ENCODE measurements at places on chromosomes 5 and 9.

- DNase-seq: no peak
These were observed 84.8 kb upstream of the FAM169A start for GRCh38 chr5:74950836-74951515.

DNA sequence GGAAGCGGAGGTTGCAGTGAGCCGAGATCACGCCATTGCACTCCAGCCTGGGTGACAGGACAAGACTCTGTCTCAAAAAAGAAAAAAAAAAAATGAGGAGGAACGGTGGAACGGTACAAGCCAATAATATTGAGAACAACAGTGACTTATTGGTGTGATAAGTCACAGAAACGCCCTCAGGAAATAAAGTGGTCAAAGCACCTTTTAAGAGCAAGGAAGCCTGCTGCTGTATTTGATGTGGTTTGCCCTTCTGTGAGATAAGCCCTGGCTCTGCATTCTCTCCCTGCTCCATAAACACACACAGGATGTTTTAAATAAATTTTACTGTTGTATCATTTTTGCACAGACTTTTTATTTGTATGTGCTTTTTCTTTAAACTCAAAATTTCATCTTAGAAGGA, 269.9 kb upstream of the MSX2 start:
- DNase-seq: no peak

DNA sequence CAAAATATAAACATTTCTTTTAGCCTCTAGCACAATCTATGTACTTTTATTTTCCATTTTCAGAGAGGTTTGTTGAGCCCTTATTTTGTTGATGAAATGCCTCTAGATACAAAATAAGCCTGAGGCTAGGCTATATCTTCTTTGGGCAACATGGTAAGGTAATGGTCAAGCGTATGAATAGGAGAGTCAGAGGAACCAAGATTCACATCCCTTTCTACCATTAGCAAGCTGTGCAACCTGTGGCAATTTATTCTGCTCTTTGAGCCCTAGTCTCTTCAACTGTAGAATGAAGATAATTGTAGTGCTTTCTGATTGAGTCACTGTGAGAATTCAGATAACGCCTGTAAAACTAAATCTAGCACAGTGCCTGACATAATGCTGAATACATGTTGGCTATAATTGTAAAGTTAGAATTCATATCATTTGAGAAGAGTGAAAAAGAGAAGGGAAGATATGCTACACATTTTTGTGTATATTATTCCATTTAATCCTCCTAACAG, 412.5 kb downstream of the CCDC171 start:
- no peak for DNase-seq

DNA sequence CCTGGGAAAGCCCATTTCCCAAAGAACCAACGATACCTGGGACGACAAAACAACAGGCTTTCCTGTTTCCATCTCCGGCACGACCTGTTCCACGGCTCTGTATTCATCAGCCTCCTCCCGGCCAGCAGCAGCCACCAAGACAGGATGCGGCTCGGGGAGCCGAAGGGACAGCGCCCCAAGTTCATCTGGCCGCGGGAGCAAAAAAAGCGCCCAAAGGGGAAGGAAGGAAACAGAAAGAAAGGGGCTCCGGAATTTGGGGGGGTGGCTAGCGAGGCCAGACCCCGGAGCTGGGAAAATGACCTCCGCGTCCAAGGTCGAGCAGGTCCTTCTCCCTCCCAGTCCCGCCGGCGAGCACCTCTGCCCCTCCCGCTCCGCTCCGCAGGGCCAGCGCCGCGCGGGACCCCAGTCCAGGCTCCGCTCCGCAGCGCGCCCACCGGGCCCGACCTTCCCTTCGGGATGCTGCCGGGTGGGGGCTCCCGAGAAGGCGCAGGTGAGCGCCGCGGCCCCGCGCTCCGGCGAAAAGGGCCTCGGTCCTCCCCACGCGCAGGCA, 608 bp downstream of the ELOVL7 start:
- no peak for DNase-seq

DNA sequence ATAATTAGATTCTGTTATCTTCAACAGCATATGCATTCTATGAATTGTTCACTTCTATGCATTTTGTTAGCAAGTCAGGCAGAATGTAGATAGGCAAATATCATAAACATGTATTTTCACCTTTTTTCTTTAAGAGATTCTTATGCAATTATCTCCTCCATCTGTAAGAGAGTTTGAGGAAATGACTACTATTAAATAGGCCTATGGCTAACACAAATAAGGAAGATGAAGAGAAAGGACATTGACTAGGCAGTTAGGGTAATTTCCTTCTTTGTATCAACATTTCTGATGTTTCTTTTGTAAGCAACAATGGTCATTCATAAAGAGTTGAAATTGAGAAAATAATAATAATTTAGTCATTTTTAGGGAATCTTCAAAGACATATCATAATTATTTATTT, 145.2 kb upstream of the CDH12 start:
- DNase-seq: no peak

DNA sequence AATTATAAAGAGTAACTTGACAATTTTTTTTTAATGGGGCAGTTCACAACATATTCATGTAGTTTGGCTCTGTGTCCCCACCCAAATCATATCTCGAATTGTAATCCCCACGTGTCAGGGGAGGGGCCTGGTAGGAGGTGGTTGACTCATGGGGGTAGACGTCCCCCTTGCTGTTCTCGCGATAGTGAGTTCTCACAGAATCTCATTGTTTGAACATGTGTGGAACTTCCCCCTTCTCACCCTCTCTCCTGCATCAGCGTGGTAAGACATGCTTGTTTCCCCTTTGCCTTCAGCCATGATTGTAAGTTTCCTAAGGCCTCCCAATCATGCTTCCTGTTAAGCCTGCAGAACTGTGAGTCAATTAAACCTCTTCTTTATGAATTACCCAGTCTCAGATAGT, 40.7 kb downstream of the FBXW11 start:
- DNase-seq: no peak

DNA sequence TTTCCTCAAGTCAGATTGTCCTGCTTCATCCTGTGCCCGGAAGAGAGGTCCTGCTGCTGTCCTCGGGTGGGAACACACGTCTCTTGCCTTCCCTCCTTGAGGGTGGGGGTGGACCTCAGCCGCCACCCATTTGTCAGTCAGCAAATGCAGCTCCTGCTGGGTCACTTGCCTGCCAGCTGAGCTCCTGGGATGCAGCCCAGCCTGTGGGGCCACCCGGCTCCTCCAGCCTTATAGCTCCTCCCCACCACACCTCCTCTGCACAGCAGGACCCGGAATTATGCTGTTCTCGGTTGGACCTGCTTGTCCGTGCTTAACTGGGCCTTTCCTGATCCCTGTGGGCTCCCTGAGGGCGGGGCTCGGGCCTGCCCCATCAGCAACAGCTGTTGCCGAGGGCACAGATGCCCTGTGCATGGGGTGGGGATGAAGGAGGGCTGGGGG, 52.7 kb downstream of the RXRA start:
- DNase-seq: peak; percentile 73

DNA sequence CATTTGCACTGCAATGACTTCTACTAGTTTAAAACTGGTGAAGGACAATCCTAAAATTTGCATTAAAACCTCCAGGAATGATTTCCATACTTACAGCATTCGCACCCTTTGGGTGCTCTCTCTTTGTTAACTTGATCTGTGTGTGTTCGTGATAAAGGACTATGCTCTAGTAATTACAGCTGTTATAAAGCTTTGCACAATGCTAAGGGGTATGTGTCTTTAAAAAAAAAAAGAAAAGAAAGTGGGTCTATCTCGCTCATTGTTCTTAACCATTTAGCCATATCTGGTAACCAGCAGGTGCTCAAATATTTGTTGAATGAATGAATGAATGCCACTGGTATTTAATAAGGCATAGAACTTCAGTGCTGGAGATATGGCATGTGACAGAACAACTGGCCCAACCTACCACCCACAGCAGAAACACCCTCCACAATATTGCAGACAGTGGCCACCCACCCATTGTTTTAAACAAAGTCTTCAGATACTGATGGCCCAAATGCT, 8.7 kb downstream of the TRIM36 start:
- DNase-seq: no peak

- DNase-seq: no peak
These were observed 91.6 kb downstream of the ZNF462 start for GRCh38 chr9:106954558-106954957.

GRCh38 chr5:37888476-37888875, 48.6 kb upstream of the GDNF start:
- no peak for DNase-seq

- no peak for DNase-seq
These were observed 29.2 kb downstream of the FBXO4 start for GRCh38 chr5:41954286-41954685.

- no peak for DNase-seq
These were observed 91.3 kb upstream of the ZNF366 start for GRCh38 chr5:72598401-72599064.

DNA sequence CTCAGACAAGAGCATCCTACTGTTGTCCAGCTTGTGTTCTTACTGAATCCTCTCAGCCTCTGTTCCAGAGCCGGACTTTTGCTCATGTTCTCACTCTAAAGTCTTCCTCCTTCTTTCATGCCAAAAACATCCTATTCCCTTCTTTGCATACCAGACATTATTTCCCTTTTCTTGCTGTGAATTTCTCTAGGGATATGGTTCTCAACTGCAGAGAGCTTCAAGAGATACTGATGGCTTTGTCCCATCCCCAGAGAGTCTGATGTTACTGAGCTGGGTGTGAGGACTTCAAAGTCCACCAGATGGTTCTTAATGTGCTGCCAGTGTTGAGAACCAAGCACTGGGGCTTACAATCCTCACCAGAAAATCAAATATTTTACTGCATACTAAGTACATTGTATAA, 98.6 kb upstream of the FER start:
- no peak for DNase-seq

DNA sequence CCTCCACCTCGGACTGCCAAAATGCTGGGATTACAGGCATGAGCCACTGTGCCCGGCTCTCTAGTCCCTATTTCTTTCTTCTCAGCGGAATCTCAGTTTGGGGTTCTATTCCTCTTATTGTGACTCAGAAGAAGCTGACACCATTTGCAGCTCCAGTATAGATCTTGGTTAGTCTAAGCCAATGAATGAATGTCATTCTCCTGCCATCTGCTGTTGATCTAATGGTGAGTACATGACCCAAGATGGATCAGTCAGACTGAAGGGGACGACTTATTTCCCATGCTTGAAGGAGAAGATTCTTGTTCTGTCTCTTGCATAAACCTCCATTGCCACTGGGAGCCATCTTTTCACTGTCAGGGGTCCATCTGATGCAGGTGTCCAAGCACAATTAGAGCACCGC, 76.0 kb upstream of the KLF9 start:
- no peak for DNase-seq

DNA sequence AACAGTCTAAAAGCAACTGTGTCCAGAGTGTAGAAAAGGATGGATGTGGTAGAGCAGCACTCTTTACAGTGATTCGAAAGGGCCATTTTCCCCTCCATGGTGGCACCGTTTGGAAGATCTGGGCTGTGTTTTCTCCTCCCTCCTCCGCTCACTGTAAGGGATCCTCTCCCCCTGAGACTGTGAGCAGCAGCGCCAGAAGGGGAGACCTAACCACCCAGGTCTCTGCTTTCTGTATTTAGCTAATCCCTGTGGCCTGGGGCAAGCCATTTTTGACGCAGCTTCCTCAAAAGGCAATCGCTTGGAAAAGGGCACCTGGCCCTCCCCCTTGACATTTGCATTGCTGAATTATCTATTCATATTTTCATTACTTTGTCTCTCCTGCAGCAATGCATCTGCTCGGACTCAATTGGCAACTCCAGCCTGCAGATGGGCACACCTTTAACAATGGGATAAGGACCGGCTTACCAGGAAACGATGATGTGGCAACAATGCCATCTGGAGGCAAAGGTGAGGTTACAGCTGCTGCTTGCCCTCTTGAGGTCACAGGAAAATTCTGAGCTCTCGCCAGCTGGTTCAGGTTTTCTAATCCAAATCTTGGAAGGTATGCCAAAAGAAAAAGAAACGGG, 244.3 kb upstream of the WWC1 start:
- DNase-seq: peak; percentile 56

DNA sequence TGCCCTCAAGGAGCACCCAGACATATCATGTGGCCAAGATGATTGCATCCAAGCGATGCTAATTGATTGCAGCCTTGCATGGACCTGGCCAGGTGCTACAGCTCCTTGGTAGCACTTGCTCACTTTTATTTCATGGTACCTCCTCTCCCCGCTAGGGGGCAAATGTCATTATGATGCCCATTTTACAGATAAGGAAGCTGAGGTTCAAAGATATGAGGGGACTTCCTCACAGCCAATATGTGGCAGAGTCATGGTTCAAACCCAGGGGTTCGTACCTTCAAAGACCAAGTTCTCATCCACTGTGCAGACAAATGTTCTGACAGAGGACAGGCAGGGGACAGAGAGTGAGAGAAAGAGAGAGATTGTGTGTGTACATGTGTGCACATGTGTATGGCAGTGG, 21.9 kb upstream of the KCNMB1 start:
- DNase-seq: no peak

GRCh38 chr9:15386465-15386864, 36.2 kb upstream of the SNAPC3 start:
- DNase-seq: no peak

DNA sequence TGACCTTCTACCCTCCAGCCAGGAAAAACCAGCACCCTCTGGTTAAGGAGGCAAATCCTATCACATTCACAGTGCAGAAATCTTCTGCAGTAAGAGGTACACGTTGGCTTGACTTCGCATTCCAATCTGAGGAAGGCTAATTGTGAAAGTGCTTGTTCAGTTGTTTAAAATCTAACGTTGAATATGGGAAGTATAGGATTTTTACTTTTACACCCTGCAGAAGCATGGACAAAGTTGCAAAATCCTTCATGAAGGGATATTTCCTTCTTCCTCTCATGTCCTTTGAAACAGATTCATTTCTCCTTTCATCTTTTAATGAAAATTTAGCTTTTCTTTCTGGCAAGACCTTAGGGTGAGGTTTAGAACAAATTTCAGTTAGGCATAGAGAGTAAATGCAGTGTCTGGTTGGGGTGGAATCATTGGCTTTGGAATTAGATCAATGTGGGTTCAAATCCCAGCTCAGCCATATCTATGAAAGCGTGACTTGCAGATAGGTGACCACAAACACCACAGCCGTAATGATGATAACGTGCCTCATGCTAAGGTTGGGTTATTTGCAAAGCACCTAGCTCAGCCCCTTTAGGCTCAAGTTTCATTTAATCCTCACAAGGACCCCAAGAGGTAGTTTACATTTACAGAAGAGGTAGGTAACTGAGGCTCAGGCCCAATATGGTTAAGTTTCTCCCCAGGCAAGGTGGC, 42.2 kb upstream of the C5orf58 start:
- DNase-seq: no peak

DNA sequence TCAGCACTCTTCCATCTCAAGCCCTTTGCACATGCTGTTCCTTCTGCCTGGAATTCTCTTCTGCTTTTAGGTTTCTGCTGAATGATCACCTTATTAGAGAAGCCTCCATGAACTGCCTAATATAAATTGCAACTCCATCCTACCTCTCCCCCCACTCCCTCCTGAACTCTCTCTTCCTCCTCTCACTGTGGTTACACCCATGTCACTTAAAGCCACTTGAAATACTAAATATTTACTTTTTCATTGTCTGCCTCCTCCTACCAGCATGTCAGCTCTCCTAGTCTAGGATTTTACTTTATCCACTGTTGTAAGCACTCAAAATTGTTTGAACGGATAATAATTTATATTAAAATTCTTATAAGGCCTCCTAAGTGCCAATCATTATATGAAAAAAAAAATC, 43.8 kb downstream of the ACTL7B start:
- DNase-seq: no peak

GRCh38 chr9:125694478-125694877, 12.5 kb downstream of the MAPKAP1 start:
- DNase-seq: no peak

GRCh38 chr5:177427211-177427822, 841 bp downstream of the GRK6 start:
- no peak for DNase-seq
